ENCODE measurements at places on chromosomes 6 and 20.

DNA sequence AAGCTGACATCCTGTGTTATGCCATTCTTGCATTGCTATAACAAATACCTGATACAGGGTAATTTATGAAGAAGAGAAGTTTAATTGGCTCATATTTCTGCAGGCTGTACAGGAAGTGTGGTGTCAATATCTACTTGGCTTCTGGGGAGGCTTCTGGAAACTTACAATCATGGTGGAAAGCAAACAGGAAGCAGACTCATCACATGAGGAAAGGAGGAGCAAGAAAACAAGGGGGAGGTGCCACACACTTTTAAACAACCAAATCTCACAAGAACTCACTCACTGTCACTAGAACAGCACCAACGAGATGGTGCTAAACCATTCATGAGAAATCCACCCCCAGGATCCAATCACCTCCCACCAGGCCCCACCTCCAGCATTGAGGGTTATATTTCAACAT is 143.1 kb upstream of the GGTLC1 start:
- no peak for DNase-seq

DNA sequence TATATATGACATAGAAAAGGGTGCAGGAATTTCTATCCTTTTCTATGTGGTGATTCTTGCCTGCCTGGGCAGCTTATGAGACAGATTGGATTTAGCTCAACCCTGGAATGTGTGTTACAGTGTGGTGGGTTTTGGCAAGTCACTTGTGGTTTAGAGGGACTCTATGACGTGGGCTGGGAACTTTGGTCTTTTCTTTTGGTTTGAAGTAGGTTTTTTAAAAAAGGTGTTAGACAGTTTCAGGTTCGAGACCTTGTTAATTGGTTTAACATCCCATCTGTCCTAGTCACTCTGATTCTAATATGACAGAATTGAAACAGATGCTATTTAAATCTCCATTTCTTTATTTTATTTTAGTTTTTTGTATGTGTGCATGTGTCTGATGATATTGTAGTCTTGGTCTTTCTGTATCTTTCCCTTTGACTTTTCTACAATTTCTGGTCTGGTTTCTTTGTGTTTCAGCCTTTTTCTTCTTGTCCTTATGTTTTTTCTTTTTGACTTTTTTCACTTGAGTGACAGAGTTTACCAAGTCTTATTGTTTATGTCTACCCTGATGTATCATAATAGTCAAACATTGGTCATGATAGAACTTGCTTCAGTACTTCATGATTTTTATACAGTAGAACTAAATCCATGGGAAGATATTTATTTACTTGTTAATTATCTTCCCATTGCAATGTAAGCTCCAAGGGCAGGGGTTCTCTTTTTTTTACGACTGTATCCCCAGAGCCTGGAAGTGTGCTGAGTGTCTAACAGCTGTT is 174.3 kb downstream of the CDKAL1 start:
- no peak for DNase-seq

- DNase-seq = no peak
These were observed 55.9 kb downstream of the TBC1D7 start for GRCh38 chr6:13272131-13273046.

DNA sequence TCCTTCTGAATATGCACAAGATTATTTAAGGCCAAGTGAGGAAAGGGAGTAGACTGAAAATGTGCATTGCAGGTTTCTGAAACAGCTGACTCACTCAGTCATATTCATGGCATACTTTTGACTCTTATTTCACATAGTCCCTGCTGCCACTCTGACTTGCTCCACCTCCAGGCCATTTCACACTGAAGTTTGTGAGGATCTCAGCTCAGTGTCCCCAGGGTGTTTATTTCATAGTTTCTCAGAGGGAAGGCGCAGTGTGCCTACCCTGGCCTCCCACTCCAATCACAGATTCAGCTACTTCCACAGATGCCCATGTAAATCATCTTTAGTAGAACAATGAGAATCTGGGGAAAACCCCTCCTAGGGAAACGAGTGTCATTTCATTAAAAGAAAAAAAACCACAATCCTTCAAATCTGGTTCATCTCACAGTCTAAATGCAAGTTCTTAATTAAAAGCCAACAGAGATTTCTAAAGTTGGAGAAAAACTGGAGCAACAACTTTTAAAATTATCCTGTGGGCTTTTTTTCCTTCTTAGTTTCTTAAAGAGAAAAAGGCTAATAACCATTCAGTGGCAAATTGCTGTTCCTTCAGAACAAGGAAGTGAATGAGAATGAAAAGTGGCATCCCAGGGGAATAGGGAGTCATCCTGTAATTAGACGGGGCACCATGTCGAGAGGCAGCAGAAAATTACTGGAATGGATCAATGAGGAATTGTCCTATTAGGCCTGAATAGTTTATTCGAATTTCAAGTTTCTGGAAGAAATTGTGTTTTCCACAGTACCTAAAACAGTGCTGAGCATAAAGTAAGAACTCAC is 133.6 kb downstream of the TFAP2B start:
- DNase-seq = no peak

DNA sequence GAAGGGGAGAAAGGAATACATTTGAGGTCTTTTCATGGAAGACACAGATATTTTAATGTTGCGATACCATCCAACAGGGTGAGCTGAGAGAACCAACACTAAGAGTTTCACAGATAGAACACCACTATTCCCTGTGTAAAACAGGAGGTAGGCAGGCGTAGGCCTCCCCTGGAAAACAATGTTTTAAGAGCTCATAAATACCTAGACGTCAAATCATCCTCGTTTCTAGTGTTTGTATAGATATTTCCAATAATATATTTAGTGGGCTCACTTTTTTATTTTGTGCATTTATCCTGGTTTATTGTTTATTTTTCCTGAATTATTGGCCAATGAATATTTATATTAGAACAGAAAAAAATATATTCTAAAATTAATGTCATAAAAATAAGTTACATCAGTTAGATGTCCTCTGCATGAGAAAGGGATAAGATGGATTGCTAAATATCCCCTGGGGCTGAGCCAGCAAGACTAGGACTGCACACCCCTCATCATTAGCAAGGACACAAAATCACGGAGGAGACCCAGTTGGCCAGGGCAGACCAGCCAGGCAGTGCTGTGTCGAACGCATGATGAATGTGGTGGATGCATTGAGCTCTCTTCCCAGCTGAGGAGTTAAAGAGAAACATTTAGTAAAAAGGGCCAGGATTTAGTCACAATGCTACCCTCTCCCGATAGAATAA is 380.5 kb downstream of the C6orf118 start:
- no peak for DNase-seq

GRCh38 chr6:40411881-40412280 is 175.3 kb downstream of the LRFN2 start:
- no peak for DNase-seq

- DNase-seq = no peak
These were observed 175.7 kb downstream of the REV3L start for GRCh38 chr6:111307275-111307858.

GRCh38 chr20:20903773-20904500 is 191.5 kb upstream of the RALGAPA2 start:
- no peak for DNase-seq

GRCh38 chr20:62616728-62617621 is 25.3 kb upstream of the SLCO4A1 start:
- DNase-seq = peak; percentile 61

DNA sequence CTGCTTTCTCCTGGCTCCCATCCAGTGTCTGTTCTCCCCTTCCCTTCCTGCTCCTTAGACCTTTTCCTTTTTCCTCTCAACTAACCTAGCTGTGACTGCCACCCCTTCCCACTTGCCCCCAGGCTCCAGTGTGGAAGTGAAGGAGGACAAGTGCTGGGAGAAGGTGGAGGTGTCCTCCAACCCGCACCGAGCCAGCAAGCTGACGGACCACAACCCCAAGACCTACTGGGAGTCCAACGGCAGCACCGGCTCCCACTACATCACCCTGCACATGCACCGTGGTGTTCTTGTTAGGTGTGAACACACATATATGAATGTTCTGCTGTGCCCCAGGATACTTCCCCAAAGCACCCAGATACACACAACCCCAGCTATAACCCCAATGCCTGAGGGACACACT is 18.5 kb downstream of the CUL9 start:
- DNase-seq = no peak

DNA sequence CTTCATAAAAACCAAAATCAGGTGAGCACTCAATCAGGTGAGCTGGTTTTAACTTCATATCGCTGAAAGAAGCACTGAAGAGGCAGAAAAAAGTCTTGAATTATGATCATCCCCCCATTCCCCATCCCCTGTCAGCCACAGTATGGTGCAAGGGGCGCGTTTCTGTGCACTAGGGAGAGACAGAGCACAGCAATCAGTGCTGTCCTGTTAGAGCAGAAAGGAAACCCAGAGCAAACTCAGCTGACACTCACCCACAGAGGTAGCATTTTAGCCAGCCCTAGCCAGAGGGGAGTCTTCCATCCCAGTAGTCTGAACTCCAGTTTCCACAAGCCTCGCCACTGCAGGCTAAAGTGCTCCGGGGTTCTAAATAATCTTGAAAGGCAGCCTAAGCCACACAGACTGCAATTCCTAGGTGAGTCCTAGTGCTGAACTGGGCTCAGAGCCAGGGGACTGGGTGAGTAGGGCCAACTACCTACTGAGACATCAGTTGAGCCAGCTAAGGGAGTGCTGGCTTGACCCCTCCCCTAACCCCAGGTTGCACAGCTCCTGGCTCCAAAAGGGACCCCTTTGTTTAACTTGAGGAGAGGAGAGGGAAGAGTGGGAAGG is 1352.6 kb upstream of the GJE1 start:
- DNase-seq = no peak
